ENCODE measurements at places on chromosomes 6 and 20.

GRCh38 chr6:146990821-146991798, 213.1 kb upstream of the STXBP5 start:
- DNase-seq, result no peak

DNA sequence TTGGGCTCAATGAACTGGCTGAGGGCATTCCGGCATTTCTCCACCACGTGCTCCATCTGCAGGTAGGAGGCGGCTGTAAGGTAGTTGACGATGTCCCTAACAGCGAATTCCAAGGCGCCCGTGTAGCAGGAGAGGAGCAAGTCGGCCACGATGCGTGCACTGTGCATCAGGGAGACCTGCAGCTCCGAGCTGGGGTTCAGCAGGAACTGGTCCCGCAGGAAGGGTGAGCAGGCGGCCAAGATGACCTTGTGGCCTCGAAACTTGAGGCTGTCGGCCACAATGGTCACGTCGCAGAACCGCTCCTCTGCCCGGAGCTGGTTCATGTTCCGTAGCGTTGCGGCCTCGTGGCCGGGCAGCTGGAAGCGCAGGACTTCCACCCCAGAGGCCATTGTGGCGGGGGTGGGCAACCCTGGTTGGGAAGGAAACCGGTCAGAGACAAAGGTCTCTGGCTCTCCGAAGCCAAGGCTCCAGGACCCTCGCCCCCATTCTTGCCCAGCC, 920 bp downstream of the ZBTB12 start:
- no peak for DNase-seq

- DNase-seq, result no peak
Observed at GRCh38 chr6:87483929-87484328, 11.2 kb downstream of the SLC35A1 start.

- no peak for DNase-seq
Observed at GRCh38 chr6:102051001-102051400, 657.5 kb downstream of the GRIK2 start.

GRCh38 chr6:7617801-7618764, 28.1 kb downstream of the SNRNP48 start:
- DNase-seq, result no peak
